ENCODE measurements at places on chromosomes 1 and 21.

DNA sequence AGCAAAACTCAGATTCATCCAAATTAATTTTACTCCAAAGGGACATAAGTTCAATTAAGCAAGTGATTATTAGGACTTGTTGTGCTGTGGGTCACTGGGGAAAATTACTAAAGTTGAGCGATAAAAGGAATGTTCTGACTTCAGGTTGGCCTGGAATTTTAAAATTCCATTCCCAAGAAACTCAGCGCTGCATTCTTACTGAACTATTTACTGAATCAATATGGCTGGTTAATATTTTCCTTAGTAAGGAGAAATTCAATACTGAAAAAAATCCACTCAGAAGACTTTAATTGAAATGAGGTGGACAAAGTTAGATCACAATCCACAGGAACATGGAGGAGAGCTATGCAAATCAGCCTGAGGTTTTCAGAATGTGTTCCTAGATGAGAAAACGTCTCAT lies 578.9 kb upstream of the NR5A2 start:
- no peak for DNase-seq

DNA sequence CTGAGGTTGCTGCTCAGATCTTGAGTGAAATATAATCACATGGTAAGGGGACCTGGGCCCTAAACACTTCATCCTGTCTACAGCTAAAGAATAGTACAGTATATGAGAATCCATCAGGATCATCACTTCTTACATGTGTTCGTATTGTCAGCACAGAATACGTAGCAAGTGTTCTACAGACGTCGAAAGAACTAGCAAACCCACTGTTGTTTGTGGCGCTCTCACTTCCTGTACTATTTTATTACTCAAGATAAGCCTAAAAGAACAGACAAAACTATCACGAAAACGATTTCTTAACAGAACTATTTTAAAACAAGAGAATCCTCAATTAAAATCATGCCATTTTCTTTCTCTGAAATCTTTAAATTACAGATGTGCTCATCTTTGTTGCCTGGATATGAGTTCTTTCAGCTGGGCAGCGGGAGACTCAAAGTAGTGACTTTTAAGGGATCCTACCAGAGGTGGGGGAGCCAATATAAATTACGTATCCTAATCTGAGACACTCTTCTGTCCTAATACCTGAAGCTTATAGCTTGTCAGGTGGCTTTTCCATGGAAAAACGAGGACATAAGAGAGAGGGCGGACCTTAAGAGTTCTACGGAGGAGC lies 724 bp downstream of the ST7L start:
- peak; percentile 46 for DNase-seq

DNA sequence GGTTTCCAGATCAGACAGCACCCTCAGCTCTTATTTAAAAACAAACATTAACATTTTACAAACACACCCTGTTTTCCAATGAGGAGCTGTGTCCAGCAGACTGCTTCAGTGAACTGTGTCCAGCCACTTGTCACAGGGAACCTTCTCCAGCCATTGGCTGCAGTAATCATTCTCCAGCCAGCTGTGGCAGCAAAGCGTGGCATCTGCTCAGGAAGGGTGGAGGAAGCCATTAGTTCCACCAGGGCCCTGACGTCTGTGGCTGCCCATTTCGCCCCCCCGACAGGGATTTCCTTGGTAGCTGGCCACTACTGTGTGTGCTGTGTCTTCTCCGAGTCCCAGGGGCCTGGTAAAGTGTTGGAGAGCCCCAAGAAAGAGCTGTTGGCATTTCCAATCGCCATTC lies 62.9 kb upstream of the SELENON start:
- no peak for DNase-seq

- DNase-seq: no peak
Observed at GRCh38 chr1:208036918-208037766, 126.2 kb upstream of the CD34 start.

- DNase-seq: peak; percentile 49
Observed at GRCh38 chr21:25062061-25062460, 545.2 kb downstream of the MRPL39 start.

- no peak for DNase-seq
Observed at GRCh38 chr1:242240077-242240476, 241.2 kb upstream of the MAP1LC3C start.

- DNase-seq: no peak
Observed at GRCh38 chr1:48526008-48526710, 54.2 kb upstream of the SPATA6 start.

DNA sequence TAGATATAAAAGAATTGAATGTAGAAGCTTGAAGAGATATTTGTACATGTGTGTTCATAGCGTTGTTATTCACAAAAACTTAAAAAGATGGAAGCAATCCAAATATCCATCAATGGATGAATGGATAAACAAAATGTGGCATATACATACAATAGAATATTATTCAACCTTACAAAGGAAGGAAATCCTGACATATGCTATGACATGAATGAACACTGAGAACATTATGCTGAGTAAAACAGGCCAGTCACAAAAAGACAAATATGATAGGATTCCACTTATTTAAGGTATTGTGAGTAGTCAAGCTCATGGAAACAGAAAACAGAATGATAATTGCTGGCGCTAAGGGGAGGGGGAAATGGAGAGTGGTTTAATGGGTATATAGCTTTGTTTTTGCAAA lies 47.0 kb upstream of the DYRK1A start:
- DNase-seq: no peak

- peak; percentile 70 for DNase-seq
Observed at GRCh38 chr1:165903672-165904071, 76.3 kb downstream of the UCK2 start.

DNA sequence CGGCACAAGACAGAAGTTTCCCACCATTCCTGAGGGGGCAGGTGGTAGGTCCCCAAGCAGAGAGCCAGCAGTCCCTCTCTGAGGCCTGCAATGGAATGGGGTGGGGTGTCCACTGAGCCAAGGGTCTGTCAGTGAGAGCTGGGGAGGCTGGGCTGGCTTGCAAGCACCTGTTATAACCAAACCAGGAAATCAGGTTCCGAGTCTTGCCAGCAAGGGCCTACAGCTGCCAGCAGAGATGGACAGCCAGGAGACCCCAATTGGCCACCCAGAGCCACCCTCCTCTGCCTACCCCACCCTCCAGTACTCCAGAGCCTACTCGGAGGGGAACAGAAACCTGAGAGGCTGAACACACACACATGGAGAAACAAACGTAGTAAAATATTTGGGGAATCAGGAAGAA lies 32.2 kb downstream of the PSEN2 start:
- no peak for DNase-seq

- DNase-seq: no peak
Observed at GRCh38 chr1:161089938-161090337, 580 bp upstream of the NECTIN4 start.

DNA sequence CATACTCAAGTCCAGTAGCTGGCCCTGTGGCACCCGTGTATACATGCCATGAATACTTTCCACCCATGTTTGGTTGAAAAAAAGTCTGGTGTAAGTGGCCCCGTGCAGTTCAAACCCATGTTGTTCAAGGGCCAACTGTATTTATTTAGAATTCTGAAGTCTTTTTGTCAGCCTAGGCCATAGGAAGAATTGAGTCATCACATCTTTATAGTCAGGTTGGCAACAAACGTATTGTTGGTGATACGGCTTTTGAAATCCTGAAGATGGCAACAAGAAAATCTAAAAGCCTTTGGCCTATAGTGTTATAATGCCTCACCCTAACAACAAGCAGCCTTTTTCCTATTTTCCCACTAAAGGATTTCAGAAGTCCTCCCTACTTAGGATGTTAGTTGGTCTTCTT lies 363.6 kb downstream of the PLPP3 start:
- DNase-seq: no peak

- DNase-seq: peak; percentile 94
Observed at GRCh38 chr21:38925923-38926322, 120.2 kb downstream of the ETS2 start.

DNA sequence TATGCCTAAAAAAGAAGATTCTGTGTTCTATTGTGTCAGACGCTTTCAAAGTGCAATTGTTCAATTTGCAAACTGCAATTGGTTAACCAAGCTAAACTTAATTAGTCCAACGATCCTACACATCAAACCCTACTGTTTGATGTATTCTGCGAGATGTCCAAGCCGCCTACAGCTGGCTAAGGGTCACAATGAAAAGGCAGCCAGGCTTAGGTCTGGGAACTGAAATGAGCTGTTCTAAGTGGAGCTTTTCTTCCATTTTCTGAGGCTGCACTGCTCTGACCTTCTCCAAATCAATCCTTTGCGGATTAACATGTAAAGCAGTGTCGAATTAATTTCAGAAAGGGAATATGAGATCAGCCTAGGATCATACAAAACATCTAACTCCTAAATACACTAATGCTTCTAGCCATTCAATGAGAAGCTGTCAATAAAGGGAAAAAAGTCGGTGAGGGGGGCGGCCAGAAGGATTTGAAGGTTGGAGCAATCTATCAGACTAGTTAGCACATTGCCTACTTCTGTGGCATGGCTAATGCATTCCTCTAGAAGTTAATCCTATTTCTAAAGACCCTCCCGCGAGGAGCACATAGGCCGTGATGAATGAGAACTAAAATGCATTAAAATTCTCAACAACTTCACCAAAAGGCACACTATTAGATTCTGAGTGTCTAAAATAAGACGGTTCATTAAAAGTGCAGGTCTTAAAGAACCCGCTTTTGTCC lies 119.0 kb downstream of the SIM2 start:
- no peak for DNase-seq

DNA sequence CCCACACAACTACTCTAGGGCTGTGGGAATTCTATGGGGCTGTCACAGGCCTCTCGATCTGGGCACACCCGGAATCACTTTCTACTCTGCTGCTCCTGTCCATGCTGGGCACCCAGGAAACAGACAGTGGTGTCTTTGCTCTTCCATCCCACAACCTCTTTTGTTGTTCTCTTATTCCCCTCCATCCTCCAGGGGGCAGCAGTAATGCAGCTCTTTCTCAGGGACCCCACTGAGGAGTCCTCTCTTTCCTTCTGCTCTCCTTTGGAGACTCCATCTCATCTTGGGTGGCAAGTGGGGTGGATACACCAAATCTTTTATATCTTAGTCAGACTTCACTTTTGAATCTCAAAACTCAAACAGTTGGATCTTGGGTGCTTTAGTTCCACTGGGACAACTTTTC lies 206.3 kb downstream of the HS2ST1 start:
- no peak for DNase-seq

GRCh38 chr1:162192306-162192678 lies 122.8 kb downstream of the NOS1AP start:
- no peak for DNase-seq

GRCh38 chr1:95451904-95452303 lies 217.9 kb downstream of the RWDD3 start:
- no peak for DNase-seq

DNA sequence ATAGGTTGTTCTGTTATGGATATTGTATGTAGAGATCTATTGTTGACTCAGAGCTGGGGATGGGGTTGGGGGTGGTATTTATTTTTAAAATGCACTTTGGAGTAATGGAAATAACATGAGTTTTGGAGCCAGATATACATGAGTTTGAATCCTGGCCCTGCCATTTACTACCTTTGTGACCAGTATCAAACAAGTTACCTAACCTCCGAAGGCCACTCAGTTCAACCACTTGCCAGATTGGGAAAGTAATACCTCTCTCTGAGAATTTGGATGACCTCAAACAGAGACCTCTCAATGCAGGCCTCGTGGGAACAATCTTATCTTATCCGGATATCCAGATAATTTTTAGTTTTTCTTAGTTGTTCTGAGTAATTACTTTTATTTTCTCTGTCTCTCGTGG lies 181.0 kb downstream of the FGGY start:
- DNase-seq: no peak

DNA sequence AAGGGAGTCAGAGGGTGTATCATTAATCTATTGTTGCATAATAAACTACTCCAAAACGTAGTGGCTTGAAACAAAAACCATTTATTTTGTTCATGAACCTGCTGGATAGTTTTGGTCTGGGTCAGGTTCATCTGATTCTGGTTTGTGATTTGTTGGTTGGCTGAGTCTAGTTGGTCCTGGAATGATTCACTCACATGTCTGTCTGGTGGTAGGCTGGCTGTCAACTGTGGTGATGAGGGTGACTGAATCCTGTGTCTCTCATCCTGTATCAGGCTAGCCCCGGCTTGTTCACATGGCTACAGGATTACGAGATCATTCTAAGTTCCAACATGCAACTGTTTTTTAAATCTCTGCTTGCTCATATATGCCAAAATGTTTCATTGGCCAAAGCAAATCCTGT lies 22.5 kb upstream of the SIKE1 start:
- DNase-seq: no peak

DNA sequence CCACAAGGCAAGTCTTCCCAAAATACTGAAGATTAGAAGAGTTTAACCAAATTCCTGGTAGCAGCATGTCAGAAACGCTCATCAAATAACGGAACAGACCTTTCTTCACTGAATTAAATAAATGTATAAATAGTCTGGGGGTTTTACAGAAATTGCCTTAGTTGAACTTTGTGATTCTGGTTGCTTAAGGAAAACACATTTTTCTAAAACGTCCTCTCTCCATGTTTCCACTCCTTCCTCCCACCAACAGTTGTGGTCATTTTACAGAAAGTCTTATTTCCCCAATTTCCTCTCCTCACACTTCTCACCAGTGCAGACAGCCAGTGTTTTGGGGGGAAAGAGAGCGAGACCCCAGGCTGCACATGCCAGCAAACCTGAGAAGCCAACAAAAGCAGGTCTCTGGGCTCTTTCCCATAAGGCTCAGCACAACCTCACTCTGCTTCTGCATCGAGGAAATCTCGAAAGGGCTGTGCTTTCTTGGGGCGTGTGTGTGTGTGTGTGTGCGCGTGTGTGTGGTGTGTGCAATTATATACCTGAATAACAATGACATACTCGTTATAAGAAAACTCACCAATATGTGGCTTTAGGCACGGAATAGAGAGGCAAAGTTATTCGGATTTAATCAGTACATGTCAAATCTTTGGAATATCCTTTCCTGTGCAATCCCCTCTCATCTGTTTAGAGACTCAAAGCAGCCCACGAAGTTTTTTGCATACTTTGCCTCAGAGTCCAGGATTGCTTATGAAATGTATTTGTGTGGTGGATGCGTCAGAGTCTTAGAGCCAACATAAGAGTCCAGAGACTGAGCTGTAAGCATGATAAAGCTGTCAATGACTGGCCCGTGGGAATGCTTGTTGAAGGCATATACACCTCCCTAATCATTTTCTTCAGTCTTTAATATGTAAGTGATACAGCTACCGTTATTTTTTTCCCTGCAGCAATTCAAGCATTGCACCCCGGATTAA lies 2.0 kb downstream of the KCNJ15 start:
- DNase-seq: peak; percentile 66

GRCh38 chr1:159612211-159612885 lies 24.7 kb downstream of the APCS start:
- DNase-seq: no peak

DNA sequence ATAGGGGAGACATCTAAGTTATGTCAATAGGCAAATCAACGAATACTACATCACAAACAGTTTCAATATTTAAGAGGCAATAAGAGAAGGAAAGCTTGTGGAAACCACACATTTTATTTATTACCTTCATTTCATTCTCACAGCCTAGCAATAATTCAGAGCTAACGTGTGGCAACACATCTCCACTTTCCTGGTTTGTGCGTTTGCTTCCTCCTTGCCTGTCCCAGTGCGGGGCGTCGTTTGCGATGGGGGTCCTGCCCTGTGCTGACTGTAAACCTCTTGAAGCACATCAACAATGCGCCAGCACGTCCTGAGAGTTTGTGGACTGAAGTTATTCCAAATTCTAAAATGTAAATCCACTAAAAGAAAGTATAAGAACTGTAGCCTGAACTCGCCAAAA lies 14.4 kb upstream of the VPS26C start:
- no peak for DNase-seq

Measured in astrocyte of the spinal cord (primary cell).